Cortex of kidney (tissue), 1 donor: ENCODE measurements at places on chromosomes 6 and 20.

DNA sequence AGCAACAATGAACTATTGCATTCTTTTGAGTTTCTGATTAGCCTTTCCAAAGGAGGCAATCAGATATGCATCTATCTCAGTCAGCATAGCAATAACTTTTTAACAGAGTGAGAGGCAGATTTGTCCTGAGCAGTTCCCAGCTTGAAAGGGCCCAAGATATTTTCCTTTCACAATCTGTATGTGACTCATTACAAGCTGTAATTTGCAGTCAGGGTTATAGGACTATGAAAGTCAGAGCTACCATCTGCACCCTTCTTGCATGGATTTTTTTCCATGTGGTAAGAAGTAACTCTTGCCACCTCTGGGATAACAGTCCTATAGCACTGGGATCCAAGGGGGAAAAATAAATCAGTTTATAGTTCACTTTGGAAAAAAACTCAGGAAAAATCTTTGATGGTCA lies 318.2 kb upstream of the RGS17 start:
- DNase-seq = no peak

DNA sequence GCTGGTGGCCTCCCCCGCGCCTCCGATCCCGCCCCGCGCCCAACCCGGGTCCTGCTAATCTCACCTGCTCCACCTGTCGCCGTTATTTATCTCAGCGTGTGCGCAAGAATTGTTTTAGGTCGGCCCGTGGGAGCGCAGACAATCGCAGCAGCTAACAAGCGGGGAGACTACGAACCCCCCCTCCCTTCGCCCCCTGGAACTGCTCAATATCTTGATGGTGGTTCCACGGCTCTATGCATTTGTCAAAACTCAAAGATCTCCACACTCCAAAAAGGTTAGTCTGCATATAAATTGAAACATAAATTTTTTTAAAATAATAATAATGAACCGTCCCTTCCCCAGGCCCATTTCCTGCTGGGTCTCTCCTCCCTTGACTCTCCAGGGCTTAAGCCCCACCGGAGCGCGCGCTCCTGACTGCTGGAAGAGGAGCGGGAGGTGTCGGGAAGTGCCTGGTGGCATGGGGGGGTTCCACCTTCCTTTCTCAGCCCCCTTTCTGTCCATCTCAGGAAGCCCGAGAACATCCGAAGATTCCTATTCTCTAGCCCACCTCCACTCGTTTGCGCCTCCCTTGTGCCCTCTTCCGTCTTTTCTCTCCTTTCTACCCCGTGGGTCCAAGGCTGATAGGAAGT lies 1.6 kb upstream of the MDGA1 start:
- DNase-seq = no peak

DNA sequence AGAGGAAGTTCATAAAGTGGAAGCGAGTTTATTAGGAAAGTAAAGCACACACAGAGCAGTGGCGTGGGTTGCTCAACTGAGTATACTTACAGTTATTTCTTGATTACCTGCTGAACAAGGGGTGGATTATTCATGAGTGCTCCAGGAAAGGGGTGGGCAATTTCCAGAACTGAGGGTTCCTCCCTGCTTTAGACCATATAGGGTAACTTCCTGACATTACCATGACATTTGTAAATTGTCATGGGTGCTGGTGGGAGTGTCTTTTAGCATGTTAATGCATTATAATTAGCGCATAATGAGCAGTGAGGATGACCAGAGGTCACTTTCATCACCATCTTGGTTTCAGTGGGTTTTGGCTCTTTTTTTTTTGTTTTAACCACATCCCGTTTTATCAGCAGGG lies 29.8 kb downstream of the PDYN start:
- no peak for DNase-seq

- DNase-seq = no peak
These were observed 71.8 kb upstream of the TIAM2 start for GRCh38 chr6:154923199-154923869.

GRCh38 chr6:52497652-52498408 lies 77.7 kb downstream of the EFHC1 start:
- DNase-seq = no peak

- no peak for DNase-seq
These were observed 135.3 kb downstream of the ERMARD start for GRCh38 chr6:169886631-169887227.

- DNase-seq = no peak
These were observed 373.2 kb upstream of the CNR1 start for GRCh38 chr6:88539295-88539764.

DNA sequence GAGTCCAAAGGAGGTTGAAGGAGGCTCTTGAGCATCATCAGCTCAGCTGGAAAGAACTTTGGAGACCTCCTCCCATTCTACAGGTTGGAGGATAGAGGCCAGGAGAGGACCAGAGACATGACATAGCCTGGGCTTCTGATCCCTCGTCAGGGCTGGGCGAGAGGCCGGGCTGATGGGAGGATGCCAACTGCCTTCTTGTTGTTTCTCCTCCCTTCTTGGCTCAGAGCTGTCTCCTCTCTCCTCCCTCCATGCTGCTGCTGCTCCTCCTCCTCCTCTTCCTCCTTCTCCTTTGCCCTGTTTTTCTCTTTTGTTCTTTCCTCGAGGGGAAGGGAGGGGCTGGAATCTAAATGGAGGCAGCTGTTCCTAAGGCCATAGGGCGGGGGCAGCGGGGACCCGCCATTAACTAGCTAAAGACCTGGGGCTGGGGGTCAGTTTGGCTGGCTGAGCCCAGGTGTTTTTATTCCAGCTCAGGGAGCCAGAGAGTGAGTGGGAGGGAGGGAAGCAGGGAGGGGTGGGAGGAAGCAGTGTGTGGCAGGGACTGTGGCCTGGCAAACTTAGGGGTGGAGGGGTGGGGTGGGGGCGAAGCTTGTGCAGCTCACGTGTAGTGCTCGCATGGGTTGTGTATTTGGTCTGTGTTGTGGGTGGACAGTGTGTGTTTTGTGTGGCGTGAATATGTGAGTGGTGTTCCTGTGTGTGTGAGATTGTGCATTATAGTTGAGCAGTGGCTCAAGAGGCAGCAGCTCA lies 84.8 kb downstream of the CD40 start:
- no peak for DNase-seq

GRCh38 chr6:39840781-39841180 lies 48.6 kb downstream of the DAAM2 start:
- no peak for DNase-seq

GRCh38 chr6:6659600-6660327 lies 71.2 kb downstream of the LY86 start:
- no peak for DNase-seq

- DNase-seq = no peak
These were observed 528.2 kb upstream of the MARCKS start for GRCh38 chr6:113328886-113329381.

GRCh38 chr20:45407783-45408645 lies at the start of gene DBNDD2:
Gene DBNDD2, plus strand, starts transcription at chr20:45408289. Its CDS starts 179 bp downstream, at chr20:45408468.
- no peak for DNase-seq

DNA sequence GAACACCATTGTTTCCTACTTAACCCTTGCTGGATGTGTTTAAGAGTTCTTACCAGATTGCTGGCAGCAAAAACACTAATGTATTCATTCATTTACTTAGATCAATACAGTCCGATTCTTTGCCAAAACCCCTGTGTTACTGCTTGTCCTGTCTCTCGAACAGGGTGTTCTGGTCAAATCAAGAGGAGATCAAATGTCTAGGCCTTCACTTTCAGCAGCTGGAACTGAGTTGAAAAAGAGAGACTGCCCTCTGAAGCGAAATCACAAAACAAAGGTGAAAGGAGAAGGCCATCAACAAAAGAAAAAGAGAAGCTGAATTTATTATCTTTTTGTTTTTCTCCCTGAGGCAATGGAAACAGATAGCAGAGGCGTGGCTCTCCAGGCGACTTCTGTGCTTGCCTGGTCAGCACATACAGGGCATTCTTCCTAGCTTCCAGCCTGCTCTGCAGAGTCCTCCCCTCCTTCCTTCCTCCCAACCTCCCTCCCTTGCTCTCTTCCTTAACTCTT lies 44.1 kb upstream of the GCM1 start:
- DNase-seq = no peak

- no peak for DNase-seq
These were observed 31.9 kb downstream of the HLA-DPB1 start for GRCh38 chr6:33107641-33108040.

GRCh38 chr20:45997187-45997586 lies 11.5 kb upstream of the MMP9 start:
- no peak for DNase-seq

GRCh38 chr6:170150590-170150945 lies 140.3 kb downstream of the DLL1 start:
- no peak for DNase-seq

DNA sequence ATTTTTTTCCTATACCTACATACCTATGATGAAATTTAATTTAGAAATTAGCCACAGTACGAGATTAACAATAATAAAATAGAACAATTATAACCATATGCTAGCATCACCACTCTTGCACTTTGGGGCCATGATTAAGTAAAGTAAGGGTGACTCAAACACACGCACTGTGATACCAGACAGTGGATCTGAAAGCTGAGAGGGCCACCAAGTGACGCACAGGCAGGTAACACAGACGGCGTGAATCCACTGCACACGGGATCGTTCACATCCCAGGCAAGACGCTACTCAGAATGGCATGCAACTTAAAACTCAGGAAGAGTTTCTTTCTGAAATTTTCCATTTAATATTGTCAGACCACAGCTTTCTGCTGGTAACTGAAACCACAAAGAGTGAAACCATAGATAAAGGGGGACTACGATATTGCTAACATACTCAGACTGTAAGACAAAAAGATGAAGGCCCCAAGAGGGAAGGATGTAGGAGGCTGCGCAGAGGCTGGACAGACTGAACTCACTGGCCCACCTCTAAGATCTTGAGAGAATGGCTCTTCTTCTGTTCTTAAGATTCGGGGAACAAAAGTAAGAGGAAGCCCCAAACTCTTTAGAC lies 17.9 kb downstream of the RRBP1 start:
- DNase-seq = no peak

GRCh38 chr6:29255530-29255929 lies 46.0 kb upstream of the OR14J1 start:
- DNase-seq = no peak

DNA sequence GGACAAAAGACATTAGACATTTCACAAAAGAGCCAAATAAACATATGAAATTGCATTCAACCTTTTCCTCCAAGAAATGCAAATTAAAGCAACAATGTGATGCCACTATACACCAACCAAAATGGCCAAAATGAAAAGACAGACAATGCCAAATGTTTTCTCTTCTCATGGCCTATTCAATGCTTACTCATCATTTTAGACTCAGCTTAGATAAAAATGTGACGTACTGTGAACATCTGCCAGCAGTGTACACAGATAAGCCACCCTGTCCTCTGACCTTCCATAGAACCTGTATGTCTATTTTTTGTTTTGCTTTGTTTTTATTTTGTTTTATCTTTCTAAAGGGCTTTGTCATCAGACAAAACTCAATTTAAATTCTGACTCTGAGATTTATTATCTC lies 385.2 kb downstream of the FRK start:
- no peak for DNase-seq

DNA sequence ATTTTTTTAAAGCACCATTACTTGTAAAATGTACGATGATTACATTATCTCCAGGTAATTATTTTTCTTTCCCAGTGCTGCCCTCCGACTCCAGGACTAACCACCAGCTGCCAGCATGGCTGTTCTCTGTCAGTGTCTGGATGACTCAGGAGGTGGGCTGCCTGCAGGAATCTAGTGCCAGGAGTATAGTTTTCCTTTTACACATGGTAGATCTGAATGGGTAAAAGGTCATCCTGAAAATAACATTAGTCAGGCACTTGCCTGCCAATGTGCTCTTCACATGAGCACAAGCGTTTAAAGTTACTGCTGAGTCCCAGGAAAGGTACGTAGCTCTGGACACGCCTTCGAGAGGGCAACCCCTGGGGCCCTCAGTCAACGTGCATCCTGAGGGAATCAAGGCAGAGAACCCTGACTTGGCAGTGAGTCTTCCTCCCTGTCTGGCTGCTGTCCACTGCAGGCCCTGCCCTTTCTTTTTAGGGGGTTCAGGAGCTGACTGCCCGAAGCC lies 2.4 kb downstream of the DYNLT1 start:
- no peak for DNase-seq

DNA sequence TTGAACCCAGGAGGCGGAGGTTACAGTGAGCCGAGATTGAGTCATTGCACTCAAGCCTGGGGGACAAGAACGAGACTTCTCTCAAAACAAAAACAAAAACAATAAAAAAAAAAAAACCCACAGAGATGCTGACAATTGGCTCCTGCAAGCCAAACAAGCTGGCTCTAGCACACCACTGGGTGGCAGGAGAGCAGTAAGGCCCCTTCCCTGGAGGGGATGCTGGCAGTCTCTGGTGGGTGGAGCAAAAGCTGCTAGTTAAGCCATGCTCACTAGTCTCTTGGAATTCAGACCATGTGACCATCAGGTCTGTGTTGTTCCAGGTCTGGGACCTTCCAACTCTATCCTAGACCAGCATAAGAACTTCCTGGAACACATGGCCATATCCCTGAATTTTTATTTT lies 18.9 kb upstream of the DSN1 start:
- DNase-seq = no peak

DNA sequence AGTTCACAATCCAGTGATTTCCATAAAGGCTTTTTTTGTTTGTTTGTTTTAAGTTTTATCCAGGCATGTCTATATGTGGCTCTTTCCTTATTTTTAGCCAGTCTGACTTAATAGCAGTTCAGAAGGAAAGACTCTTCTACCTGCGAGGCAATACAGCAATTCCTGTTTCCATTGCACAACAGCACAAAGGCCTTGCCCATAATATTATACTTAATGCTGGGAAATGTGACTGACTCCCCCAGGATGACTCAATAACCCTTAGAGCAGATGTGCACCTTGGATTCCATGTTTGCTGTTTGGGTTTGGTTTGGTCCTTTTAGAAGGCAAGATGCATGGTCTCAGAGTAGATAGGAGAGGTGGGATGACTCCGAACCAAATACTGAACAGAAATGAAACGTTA lies 184.1 kb downstream of the MTFR2 start:
- no peak for DNase-seq

GRCh38 chr6:129686941-129687627 lies 22.9 kb downstream of the ARHGAP18 start:
- no peak for DNase-seq

DNA sequence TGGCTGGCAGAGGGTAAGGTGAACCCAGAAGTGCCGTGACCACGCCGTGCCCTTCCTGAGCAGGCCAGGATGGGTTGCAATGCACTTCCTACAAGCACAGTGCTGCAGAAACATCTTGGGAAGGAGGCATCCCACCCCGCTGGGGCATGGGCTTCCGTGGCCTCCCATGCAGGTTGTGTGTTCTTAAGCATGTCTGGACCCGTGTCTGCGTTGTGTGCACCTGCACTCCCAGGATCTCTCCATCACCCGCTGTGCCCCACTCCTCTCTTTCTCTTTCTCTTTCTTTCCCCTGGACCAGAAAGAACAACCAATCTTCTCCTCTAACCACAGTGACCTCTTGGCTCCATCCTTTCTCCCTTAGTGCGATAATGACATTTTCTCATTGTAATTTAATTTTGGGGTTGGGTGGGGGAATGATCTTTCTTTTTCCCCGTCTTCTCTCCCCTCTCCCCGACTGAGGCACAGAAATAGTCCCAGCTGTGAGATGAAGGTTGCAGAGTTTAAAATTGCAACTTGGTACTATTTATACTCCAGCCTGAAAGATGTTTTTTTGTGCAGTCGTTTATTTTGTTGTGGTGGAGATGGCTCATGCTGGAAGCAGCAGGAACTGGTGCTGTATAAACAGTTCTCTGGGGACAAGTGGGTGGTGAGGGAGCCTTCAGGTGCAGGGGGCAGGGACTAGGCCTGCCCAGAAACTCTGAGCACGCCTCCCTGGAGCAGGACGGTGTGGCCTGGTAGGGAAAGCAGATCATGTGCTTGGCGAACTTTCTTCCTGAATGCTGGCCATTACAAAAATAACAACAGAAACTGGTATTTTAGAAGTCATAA lies 20.5 kb downstream of the BCAS4 start:
- no peak for DNase-seq

GRCh38 chr6:16752206-16752866 lies 8.9 kb downstream of the ATXN1 start:
- no peak for DNase-seq
